Cortex of kidney (tissue), 1 donor: ENCODE measurements at places on chromosomes 12 and 14.

DNA sequence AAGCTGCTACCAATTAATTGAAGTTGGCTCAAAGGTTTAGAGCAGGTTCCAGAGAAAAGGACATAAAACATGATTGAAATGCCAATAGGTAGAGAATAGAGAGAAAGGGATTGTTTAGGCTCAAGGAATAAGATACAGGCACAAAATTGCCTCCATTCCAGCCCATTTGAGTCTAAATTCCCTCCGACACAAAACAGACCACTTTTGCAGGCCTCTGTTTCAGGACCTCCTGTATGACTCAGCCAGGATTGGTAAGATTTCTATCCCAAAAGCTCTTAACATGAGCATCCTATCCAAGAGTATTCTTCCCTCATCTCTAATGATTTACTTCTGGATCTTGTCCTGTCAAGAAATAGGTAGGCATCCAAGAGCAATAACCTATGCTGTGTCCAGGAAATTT lies 123.5 kb downstream of the STAB2 start:
- DNase-seq: no peak

- DNase-seq: no peak
Observed at GRCh38 chr12:125183187-125184067, 118.2 kb downstream of the AACS start.

DNA sequence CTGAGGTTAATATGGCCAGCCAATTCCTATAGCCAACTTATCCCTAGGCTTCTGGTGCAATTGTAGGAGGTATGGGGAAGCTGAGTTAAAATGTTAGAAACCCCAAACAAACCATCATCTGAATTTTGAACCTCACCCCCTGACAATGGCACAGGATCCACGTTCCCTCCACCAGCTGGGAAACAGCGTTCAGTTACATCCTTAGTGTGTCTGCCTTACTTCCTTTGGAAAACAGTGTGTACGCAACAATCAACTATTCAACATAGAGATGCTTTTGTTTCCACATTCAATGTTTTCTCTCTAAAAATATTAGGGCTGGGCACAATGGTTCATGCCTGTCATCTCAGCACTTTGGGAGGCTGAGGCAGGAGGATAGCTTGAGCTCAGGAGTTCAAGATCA lies 203.4 kb downstream of the TTC7B start:
- no peak for DNase-seq

GRCh38 chr12:90729736-90730135 lies 225.2 kb downstream of the CCER1 start:
- DNase-seq: no peak

DNA sequence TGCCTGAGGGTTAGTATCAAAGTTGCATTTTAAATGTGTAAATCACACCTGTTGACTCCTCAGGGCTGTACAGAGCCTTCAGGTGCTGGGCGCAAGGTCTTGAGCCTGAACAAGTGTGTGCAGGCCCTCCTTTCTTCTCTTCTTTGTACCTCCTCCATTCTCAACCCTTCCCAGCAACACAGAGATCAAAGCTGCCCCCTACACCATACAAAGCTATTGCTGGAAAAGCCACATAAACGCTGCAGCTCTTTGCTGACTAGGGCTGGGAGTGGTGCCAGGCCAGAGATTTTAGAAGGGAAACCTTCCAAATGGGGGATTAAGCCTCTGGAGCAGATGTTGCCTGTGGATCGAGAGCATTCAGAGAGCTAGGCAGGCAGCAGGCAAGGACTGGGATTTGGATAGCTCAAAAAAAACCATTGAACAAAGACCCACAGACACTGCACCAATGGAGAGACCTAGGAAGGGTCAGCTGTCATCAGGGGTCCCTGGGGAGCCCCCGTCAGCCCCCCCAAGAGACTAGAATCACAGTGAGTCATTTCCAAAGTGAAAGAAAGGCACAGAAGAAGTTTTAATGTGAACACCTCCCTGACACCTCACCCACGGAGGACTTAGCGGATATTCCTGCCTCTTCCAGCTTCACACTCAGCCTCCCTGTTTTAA lies 18.2 kb upstream of the SUSD6 start:
- no peak for DNase-seq
